ENCODE measurements at places on chromosomes 7 and 10.

DNA sequence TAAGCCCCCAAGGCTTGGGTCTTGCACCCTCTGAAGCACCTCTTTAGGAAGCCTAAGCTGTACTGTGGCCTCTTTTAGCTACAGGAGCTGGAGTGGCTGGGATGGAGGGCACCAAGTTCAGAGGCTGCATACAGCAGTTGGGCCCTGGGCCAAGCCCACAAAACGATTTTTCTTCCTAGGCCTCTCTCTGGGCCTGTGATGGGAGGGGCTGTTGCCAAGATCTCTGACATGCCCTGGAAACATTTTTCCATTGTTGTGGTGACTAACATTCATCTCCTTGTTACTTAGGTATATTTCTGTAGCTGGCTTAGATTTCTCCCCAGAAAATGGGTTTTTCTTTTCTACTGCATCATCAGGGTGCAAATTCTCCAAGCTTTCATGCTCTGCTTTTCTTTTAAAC, 375.7 kb upstream of the NPSR1 start:
- DNase-seq = no peak

- DNase-seq = no peak
These were observed 48.1 kb upstream of the EBF3 start for GRCh38 chr10:130012129-130012528.

- DNase-seq = no peak
These were observed 26.8 kb upstream of the RASGEF1A start for GRCh38 chr10:43293677-43294057.

DNA sequence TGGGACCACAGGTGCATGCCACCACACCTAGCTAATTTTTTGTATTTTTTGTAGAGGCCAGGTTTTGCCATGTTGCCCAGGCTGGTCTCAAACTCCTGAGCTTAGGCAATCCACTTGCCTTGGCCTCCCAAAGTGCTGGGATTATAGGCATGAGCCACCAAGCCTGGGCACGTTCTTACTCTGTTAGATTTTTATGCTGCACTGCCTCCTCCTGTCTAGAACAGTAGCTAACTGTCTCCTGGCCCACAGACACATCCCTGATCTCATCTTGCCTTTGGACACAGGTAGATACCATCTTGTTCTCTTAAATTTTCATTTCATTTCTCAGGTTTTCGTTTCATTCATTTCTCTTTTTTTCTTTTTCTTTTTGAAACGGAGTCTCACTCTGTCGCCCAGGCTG, 41.1 kb downstream of the BLVRA start:
- DNase-seq = no peak

DNA sequence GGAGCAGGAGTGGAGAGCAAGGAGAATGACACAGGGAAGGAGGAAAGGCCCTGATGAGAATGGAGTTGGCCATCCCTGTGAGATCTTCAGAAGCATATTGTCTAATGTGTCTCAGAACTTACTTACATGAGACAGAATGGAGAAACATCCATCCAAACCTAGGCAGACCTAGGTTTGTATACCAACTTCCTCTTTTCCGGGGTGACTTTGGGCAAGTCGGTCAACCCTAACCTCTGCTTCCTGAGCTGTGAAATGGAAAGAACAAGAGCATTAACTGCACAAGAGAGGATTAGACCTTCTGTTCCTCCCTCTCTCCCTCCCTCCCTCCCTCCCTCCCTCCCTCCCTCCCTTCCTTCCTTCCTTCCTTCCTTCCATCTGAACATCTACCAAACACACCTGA, 4.5 kb downstream of the GHRHR start:
- DNase-seq = no peak

DNA sequence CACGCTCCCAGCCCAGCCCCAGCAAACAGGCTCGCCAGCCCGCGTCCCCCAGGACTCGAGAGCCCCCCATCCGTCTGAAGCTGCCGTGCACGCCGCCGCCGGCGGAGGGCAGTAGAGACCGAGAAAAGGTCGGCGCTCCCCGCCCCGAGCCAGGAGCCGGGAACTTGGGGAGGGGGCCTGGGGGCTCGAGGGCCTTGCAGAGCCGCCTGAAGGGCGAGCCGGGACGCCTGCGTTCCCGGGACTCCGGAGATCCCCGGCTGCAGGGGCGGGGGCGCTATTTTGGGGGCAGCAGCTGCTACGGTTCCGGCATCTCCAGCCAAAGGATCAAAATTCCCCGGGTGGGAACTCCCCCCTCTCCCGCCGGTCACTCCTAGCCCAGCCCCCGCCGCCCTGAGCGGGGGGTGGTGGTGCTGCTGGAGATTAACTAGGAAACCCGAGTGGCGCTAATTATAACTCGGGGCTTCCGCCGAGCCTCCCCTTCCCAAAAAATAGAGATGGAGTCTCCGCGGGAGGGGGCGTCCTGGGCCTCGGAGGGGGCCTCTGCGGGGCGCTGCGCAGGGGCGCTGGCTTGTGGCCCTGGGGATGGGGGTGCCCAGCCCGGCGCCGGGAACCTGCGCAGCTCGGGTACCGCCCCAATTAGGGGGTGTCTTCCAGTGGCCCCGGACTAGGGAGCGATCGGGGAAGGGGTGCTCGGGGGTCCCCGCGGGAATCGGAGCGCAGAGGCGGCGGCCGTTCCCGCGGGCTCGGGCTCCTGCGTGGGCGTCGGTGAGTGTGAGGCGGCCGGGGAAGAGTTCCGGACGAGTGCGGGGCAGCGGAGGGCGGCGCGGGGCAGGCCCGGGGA, 608 bp downstream of the ACHE start:
- peak; percentile 66 for DNase-seq

DNA sequence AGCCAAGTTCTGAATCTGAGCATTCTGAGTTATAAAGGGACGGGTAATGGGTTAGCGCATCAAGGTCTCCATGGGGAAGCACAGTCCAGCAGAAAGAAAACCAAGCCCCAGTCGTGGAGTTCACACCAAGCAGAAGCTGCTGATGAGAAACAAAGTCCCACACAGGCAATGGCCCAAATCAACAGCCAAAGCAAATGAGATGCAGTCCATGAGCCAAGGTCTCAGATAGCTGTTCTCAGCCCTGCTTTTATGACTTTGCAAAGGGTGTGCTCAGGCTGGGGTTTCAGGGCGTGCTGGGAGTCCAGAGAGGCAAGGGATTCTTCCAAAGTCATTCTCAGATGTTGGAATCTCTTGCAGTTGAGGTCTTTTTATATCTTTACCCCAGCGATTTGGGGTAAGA, 32.0 kb downstream of the THNSL1 start:
- no peak for DNase-seq

DNA sequence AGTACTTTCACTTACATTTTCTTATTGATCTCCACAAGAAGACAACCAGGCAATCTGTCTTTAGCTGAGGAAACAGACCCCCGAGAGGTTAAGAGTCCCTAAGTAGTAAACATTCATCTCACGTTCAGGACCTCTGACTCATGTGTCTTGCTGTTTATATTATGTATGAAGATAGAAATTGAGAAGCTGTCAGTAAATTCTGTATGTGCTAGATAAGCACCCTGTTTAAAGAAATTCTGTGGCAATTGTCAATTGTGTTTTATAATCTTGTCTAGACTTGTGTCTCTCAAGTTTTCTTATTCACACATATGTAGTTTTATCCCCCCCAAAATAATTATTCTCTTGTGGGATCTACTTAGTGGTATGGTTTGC, 14.5 kb downstream of the ADK start:
- no peak for DNase-seq

DNA sequence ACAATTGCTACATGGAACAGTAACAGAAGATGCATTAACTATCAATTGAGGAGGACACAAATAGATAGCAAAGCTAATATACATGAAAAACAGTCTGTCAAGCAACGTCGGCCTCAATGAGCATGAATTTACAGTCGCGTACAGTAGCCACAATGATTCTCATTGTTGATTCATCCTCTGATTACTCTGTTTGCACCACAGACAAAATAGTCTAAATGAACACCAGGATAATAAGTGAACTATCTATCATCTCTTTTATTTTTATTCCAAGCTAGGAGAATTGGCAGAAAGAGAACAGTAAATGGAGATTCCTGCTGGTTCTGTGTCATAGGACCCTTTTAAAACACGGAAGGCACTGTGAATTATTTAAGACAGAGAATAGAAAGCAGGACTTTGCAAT, 108.5 kb downstream of the EVX1 start:
- no peak for DNase-seq

GRCh38 chr10:126497672-126498071, 109.4 kb upstream of the ADAM12 start:
- DNase-seq = no peak

GRCh38 chr10:123938890-123939289, 47.3 kb upstream of the CPXM2 start:
- no peak for DNase-seq

DNA sequence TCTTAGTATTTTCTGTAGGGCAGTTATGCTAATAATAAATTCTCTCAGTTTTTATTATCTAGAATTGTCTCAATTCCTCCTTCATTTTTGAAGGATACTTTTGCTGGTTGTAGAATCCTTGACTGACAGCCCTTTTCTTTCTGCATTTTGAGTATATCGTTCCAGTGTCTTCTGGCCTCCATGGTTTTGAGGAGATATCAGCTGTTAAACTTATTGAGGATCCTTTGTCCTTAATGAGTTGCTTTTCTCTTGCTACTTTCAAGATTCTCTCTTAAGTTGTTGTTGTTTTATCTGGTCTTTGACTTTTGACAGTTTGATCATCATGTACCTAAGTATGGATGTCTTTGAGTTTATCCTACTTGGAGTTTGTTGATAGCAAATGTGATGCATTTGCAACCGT, 8.9 kb upstream of the GJC3 start:
- DNase-seq = no peak

GRCh38 chr7:77354484-77354883, 61.7 kb downstream of the GSAP start:
- DNase-seq = no peak

- DNase-seq = no peak
These were observed 22.3 kb downstream of the BZW2 start for GRCh38 chr7:16668049-16668858.

- no peak for DNase-seq
These were observed 190.1 kb upstream of the GDF10 start for GRCh38 chr10:47109906-47110305.

DNA sequence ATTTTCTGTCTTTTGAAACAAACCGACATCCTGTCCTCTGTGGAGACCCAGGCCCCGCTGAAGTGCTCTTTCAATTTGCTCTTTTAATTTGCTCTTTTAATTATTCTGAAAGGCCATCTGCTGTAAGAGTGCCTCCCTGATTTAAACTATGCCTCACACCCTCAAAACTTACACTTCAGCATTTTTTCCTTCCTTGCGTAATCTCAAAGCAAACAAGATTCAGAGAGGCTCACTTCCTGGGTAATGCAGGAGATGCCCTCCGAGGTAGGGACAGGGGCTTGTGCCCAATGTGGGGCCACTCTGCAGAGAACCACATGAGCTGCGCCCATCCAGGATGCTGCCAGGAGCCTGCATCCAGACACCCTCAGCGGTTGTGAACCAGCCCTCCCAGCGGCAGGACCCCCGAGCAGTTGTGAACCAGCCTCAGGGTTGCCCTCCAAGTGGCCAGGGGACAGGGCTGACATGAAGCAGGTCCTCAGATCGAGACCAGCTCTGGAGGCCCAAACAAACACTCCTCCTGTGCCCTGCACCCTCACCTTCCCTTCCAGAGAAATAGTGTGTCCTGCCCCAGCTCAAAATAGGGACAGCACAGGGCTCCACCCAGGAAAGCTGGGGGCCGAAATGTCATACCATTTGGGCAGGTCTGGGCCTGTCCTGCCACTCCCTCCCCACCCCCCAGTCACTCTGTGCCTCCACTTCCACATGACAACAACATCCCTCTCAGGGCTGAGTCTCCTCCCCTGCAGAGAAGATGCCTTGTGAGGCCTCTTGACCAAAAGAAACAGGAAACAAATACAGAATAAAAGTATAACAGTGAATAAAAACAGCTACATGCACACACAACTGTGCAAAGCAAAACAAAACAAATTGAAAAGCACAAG, 190.4 kb downstream of the PTPRN2 start:
- no peak for DNase-seq

DNA sequence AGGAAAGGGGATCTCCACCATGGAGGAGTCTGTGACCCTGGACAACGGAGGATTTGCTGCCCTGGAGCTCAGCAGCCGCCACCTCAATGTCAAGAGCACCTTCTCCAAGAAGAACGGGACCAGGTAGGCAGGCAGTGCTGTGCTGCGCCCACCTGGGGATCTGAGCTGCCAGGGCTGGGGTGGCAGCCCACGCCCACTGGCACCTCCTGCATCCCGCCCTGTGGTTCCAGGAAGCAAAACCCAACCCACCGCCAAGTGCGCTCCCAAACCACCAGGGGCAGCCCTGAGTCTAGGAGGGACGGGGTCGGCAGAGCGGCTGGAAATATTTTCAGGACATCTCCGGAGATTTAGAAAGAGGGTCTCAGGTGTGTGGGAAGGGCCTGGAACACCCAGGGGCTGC, 440.3 kb upstream of the FOXK1 start:
- DNase-seq = no peak

- no peak for DNase-seq
These were observed 110.6 kb downstream of the CLEC2L start for GRCh38 chr7:139634087-139634486.

DNA sequence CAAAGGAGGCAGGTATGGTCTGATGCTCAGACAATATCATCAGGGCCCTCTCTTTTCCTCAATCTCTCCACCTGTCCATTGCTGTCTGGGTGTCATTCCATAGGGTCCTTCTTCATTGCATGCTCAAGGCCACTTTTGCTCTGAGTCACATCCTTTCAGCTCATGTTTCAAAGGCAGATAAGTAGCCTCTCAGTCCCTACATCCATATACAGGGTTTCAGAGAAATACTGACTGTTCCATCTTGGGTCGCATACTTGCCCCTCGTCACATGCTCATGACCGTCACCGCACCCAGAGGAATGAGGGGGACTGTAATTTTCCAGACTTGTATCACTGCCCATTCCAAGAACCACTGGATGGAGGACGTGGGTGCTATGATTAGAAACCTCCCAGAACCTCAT, 93.4 kb downstream of the FAM107B start:
- DNase-seq = no peak
